ENCODE measurements at places on chromosomes 5 and 9.

- DNase-seq: no peak
Measured at GRCh38 chr5:149227168-149227826, 44.4 kb upstream of the AFAP1L1 start.

- no peak for DNase-seq
Measured at GRCh38 chr5:10439692-10440091, 2.0 kb upstream of the ROPN1L start.

DNA sequence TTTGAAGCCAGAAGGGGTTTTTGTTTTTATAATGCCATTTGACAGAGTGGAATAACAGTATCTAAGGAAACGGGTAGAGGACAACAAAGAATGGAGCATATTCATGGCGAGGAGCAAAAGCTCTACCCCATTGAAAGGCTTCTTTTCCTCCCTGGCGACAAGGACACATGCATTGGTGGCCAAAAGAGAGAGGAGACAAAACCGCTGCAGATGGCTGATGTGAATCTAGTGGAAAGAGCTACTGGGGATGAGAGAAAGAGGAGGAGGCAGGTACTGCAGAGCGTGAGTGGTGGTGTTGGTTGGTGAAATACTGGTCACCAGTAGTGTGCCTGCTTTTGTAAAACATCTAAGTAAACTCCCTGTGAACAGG, 491 bp downstream of the APC start:
- DNase-seq: no peak

- no peak for DNase-seq
Measured at GRCh38 chr9:88920645-88921044, 70.6 kb upstream of the S1PR3 start.

DNA sequence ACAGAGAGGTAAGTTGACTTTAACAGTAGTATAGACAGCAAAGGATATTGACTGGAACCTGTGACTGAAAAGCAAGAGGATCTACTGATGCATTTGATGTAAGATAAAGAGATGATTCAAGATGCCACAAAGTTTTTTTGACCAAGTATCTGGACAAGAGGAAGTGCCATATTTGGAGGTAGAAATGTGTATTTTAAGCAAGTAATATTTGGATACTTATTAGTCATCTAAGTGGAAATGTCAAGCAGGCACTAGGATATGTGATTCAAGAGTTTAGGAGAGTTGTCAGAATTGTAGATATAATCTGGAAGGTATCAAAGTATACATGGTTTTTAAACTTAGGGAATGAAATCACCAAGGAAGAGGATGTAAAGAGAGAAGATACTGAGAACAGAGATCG, 686.1 kb upstream of the CHD1 start:
- DNase-seq: no peak

DNA sequence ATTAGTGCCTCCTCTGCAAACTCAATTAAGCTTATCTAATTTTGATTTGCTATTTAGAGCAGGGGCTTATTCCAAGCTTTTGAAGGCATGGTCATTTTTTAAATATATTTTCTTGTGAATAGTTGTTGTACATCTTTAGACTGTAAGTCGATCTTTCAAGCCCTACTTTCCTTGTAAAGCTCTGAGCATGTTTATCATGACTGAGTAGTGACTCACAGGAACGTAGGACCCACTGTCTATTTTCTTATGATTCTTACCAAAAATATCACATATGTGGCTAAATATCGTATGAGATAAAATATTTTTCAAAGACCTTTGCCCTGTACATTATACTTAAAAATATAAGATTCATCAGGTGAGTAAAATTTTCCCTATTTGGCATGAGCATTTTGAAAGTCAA, 440.4 kb upstream of the GRIN3A start:
- no peak for DNase-seq

Measured in activated CD8-positive, alpha-beta memory T cell treated with anti-CD3 and anti-CD28 coated beads for 24 hours (primary cell).